T-helper 2 cell (primary cell): ENCODE measurements at places on chromosomes 13 and 19.
A peak's percentile ranks its signal among the peaks of the same experiment; 100 is the strongest.

GRCh38 chr19:14031719-14032480 lies at the start of gene IL27RA:
TSS of gene IL27RA (plus strand) at chr19:14031762. CDS start at chr19:14031873, 111 bp downstream.
- peak; percentile 76 for DNase-seq

GRCh38 chr19:14402332-14403144 lies 16.6 kb downstream of the DDX39A start:
- peak; percentile 15 for DNase-seq

- DNase-seq, result no peak
Measured at GRCh38 chr19:32671883-32672593, 2.9 kb downstream of the ANKRD27 start.

DNA sequence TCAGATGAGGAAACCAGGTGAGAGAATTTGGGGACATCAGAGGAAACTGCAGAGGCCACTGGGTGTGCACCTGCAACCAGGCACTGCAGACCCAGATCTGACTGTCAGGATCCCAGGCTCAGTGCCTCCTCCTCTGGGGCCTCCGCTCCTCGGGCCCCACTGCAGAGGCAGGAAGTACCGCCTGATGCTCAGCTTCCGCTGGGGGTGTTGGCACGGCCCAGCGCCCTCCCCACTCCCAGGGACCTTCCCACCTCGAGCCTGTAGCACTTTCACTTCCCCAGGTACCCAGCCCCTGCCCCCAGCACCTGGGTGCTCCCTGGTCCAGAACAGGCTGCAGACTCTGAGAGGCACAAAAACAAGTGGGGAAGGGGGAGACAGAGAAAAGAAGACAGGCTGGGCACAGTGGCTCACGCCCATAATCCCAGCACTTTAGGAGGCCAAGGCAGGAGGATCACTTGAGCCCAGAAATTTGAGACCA lies 1.4 kb upstream of the CD37 start:
- DNase-seq, result peak; percentile 64

- no peak for DNase-seq
Measured at GRCh38 chr19:11192957-11193939, 4.1 kb downstream of the KANK2 start.

GRCh38 chr19:12945479-12946091 lies at the start of gene RAD23A:
TSS of gene RAD23A (plus strand) at chr19:12945862. CDS start at chr19:12945949, 87 bp downstream.
- peak; percentile 98 for DNase-seq

DNA sequence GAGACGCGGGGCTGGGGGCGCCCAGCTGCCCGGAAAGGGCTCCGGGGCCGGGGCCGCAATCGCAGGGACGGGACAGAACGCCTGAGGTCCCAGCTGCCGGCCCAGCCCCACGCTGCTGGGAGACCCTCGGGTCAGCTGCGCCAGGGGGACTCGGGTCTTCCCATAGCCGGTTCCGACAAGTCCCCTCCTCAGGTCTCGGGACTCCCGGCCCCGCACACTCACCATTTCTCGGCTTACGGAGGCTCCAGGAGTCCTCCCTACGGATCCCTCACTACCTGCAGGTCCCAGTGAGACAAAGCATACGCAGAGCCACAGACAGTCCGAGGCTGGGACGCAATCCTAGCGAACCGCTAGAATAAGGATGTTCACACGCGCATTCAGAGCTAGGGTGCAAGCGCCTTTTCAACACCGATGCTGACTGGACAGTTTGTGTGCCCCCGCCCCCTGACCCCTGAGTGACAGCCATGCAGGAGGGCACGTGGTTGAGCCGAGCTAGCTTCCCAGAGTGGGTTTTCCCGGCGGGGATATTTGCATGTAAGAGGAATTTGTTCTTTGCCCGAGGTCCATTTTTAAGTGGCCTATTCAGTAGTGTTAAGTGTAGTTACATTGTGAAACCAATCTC lies 13.6 kb downstream of the ZNF490 start:
- no peak for DNase-seq
